Kidney (tissue), 22 donors: ENCODE measurements at places on chromosomes 2 and 18.

GRCh38 chr18:23523429-23524212, 20.3 kb downstream of the RMC1 start:
- DNase-seq, result no peak

DNA sequence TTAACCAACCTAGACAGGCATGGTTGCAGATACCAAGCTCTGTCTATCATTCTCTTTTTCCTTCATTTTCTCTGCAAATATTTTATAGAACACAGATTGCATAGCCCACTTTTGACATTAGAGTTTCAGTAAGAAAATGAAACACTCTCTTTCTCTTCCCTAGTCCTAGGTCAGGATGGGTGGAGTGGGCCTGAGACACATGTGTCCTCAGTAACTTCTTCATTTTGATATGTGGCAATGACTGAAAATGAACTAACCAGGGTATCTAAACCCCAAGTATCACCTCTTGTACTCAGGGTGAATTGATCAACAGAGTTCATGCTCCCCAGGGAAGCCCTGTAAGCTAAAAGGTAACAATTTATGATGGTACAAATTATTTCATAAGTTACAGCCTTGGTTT, 37.0 kb upstream of the KYNU start:
- no peak for DNase-seq

DNA sequence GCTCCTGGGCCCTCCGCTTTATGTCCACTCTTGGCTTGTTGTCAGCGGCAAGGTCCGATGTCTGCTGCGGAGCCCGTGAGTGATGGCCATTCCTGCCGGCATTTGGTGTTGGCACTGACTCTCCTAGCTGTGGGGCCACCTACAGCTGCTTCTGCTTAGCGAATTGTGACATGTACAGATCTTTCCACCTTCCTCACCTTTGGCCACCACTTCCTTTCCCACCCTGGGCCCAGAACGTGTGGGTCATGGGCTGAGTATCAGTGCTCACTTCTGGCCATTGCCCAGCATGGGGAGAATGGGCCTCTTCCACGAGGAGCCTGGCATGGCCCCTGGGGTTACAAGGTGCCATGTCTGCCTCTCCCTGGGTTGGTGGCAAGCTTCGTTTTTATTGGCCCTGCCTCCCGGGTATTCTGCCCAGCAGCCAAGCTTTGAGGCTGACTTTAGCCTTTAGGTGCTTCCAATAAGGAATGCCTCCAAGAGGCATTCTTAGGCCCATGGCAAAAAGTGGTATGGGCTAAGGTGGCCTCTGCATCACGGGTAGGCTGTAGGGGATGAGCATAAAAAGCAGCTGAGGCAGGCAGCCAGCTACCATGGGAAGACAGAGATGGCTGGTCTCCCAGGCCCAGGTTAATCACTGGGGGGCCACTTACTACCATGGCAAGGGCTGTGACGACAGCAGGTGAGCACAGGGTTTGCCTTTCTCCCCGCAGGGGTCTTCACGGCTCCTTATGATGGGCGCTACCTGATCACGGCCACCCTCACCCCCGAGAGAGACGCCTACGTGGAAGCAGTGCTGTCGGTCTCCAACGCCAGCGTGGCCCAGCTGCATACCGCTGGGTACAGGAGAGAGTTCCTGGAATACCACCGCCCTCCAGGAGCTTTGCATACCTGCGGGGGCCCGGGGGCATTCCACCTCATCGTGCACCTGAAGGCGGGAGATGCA, 65.8 kb downstream of the EMILIN2 start:
- DNase-seq, result no peak

- DNase-seq, result no peak
Observed at GRCh38 chr2:70014959-70015358, 53.5 kb upstream of the ASPRV1 start.

DNA sequence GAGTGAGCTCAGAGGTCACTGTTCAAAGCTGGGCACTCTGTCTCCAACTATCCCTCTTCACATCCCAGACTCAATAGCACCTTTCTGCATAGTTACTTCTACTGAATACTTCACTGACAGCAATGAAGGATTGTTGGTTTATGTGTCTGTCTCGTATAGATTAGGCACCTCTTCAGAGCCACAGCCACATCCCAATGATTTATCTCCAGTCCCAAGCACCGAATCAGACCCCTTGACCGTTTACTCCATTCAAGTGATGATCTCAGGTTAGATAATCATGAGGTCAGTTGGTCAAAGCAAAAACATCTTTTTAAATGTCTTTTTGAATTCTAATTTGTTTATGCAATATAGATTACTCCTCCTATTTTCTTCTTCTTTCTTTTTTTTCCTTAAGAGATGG, 14.7 kb downstream of the NEDD4L start:
- no peak for DNase-seq

GRCh38 chr18:40109252-40110049, 1845.6 kb upstream of the PIK3C3 start:
- peak; percentile 85 for DNase-seq

DNA sequence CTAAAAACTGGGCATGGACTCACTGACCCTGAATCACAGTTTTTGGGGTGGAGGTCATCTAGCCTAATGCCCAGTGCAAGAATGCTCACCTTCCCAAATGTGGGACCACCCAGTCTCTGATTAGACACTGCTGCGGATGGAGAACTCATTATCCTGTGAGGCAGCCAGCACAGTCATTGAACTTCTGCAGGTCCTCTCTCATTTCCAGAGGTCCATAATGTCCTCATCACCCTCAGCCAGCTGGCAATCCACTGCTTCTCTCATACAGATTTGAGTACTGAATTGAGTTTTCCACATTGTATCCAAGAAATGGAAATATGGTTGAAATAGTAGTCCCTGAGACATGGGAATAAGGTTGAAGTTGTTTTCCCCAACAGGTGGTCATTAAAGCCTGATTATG, 5.0 kb upstream of the MYO5B start:
- DNase-seq, result no peak

GRCh38 chr2:121599963-121600651, 49.2 kb downstream of the CLASP1 start:
- no peak for DNase-seq
